Hypothalamus (tissue), 51 donors: ENCODE measurements at places on chromosomes 1 and 21.

DNA sequence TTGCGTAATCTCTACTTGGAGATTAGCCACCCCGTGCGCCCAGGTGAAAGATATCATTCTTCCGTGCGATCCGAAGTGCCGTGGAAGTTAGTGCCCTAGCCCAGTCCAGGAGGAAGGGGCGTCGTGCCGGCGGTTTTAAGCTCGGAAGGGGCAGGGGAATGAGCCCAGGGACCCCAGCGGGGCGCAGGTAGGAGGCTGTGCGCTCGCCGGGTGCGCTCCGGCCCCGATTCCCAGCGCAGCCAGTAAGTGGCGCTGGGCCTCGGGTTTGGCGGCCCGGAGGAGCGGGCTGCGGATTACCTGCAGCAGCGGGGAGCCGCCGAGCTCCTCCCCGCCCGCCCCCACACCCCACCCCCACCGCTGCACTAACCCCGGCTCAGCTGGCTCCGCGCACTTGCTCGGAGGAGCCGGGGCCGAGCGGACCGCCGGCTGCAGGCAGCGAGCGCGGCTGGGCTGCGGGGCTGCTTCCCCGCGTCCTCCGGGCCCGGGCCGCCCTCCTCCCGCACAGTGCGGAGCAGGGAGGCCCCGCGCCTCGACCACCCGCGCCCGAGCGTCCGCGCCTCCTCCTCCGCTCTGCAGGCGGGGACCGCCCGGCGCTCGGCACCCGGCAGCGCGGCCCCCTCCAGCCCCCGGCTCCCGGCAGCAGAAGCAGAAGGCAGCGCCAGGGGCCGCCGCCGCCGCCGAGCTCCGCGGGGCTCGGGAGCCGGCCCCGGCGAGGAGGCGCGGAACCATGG, at the start of gene RYR2:
RYR2 (plus strand) TSS at position 390 of the 731 bp plus-strand sequence; CDS start at position 728, 338 bp downstream.
- DNase-seq, result peak; percentile 2

DNA sequence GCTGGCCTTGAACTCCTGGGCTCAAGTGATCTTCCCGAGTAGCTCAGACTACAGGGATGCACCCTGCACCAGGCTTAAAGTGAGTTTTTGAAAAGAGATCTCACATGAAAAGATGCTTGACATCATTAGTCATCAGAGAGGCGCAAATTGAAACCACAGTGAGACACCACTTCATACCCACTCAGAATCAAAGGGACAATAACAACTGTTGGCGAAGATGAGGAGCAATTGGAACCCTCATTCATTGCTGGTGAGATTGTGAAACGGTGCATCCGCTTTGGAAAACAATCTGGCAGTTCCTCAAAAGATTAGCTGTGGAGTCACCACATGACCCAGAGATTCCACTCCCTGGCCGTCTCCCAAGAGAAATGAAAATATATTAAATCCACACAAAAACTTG, 122.3 kb downstream of the PGBD5 start:
- DNase-seq, result no peak

GRCh38 chr1:27332536-27333281, 9.1 kb upstream of the SYTL1 start:
- no peak for DNase-seq

- DNase-seq, result no peak
Measured at GRCh38 chr1:17958704-17959103, 148.9 kb upstream of the IGSF21 start.

DNA sequence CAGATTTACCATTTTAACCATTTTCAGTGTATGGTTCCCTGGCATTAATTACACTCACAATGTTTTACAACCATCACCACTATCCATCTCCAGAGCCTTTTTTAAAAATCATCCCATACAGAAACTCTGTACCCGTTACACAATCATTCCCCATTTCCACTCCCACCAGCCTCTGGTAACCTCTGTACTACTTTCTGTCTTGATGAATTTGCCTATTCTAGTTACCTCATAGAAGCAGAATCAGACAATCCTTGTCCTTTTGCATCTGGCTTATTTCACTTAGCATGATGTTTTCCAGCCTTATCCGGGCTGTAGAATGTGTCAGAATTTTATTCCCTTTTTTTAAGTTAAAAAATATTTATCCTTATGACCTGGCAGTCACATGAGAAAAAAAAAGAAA, 33.0 kb downstream of the PGM1 start:
- no peak for DNase-seq

DNA sequence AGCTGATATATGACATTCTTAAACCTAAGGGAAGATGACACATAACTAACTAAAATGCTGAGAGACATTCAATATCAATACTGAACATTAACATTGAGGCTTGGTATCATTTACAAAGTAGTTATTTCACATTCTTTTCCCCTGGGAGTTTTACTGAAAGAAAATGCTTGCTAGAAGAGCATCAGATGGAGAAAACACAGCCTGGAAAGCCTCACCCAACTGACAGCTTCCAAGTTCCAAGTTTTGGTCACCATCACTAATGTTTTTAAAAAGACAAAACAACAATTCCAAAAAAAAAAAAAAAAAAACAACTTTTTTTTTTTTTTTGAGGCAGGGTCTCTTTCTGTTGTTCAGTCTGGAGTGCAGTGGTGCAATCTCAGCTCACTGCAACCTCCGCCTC, 80.6 kb downstream of the DSCAM start:
- DNase-seq, result no peak

DNA sequence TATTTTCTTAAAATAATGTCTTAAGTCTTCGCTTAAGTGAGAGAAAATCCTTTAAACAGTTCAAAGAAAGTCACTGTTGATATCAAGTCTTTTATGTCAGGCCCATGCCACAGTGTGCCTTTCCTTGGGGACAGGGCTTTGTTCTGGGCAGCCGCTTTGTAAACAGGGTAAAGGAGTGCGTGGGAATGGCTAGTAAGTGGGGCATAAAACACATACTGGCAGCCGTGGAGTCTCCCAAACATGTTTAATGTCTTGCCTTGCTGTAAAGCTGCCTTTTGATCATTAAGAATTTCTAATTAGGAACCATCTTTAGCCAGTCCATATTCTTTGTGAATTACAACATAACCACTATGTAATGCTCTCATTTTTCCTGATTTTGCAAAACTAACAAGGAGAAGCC, 99.7 kb downstream of the PHTF1 start:
- DNase-seq, result no peak

DNA sequence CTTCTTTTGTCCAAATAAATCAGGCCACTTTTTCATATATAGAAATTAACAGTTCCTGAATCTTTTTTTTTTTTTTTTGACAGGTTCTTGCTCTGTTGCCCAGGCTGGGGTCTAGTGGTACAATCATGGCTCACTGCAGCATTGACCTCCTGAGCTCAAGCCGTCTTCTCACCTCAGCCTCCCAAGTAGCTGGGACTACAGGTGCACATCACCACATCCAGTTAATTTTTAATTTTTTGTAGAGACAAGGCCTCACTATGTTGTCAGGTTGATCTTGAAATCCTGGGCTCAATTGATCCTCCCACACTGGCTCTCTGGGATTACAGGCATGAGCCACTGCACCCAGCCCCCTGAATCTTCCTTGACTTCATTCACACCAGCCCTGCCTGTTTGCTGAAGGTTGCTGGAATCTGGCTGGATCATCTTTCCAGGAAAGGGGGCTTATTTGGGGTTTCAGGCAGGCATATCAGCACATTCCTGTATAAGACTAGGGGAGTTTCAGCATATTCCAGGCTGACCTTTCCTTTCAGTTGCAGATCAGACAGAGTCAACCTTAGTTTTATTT, 78.2 kb upstream of the ARHGAP29 start:
- DNase-seq, result no peak
